Stimulated activated CD4-positive, alpha-beta T cell treated with anti-CD3 and anti-CD28 coated beads, Interleukin-2, amount 100 ng/mL, for 4 hours (primary cell): ENCODE measurements at places on chromosomes 4 and X.
A peak's percentile ranks its signal among the peaks of the same experiment; 100 is the strongest.

GRCh38 chr4:24174602-24175001, 284.8 kb upstream of the PPARGC1A start:
- DNase-seq, result no peak

- DNase-seq, result no peak
Measured at GRCh38 chr4:135724421-135724820, 1522.8 kb upstream of the PABPC4L start.

GRCh38 chrX:49186125-49187027, at the start of gene PRICKLE3:
Gene PRICKLE3, minus strand, starts transcription at chrX:49186373. Its CDS starts 76 bp downstream, at chrX:49186297.
- DNase-seq, result peak; percentile 60

DNA sequence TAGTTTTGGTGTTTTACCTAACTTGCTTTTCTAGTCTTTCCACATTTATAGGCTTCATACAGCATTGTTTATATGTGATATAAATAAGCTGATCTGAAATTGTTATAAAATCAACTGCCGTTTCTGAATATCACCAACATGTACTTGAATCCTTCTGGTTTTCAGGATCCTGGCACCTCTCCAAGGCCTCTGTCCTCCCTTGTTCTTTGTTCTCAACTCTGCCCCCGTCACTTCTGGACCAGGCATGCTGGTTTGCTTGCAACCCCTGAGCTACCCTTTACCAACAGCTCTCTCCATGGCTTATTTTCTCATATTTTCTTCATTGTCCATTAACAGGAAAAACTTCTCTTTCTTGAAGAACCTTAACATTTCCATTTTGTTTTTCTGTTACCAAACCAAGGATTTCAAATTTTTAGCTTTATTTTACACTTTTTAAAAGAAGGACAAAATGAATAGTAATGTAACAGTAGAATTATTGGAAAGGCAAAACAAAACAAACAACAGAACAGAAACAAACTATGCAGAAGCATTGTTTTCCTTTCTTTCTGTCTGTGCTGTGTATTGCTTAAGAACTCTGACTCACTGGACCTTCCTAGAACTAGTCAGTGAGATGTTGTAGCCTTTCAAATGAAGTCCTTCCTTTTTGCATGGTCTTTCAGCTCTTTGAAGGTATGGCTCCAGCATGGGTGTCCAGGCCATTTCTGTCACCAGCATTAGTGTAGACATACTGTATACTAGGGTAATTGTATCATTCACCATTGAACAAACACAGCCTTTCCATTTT, 44.8 kb downstream of the BANK1 start:
- DNase-seq, result no peak
